ENCODE measurements at places on chromosomes 4 and X.

GRCh38 chrX:45972636-45973035 is 572.6 kb downstream of the ZNF674 start:
- H3K27me3 ChIP-seq: no peaks in the 10 kb centered on the region
- peak; percentile 60 for DNase-seq
- peak overlapping the region; percentile 40 for H3K27ac ChIP-seq
- H3K4me1 ChIP-seq: peaks cover 20% of the 10 kb centered on the region
- H3K36me3 ChIP-seq: no peaks in the 10 kb centered on the region
- no peak overlapping the region for H3K4me3 ChIP-seq

GRCh38 chrX:22397566-22397965 is 124.9 kb downstream of the CBLL2 start:
- H3K4me3 ChIP-seq: no peak overlapping the region
- H3K36me3 ChIP-seq: no peaks in the 10 kb centered on the region
- no peak for DNase-seq
- no peak overlapping the region for H3K27ac ChIP-seq

- no peak for DNase-seq
- H3K36me3 ChIP-seq: no peaks in the 10 kb centered on the region
- H3K27me3 ChIP-seq: no peaks in the 10 kb centered on the region
- no peak overlapping the region for H3K4me3 ChIP-seq
- no peaks in the 10 kb centered on the region for H3K4me1 ChIP-seq
Measured at GRCh38 chrX:26411045-26411444, 195.1 kb downstream of the MAGEB5 start.

DNA sequence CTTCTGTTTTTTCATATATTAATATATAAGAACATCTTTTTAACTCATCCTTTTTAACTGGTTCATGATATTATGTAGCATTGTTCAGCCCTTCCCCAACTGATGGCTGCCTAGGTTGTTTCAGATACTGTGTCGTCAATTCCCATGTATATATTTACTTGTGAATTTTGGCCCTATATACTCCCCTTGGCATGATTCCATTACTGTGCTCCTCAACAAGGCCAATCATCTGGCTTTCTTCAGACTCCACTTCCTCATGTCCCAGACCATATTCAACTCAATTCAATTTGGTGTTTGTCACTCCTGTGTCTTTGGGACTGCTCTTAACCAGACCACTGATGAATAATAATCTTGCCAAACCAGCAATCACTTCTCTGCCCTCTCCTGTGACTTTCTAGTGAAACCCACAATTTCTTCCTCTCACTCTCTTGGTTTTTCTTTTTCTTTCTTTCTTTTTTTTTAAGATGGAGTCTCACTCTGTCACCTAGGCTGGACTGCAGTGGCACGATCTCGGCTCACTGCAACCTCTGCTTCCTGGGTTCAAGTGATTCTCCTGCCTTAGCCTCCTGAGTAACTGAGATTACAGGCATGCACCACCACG is 2.7 kb upstream of the WDR45 start:
- H3K27me3 ChIP-seq: no peaks in the 10 kb centered on the region
- no peaks in the 10 kb centered on the region for H3K36me3 ChIP-seq
- no peak overlapping the region for H3K4me3 ChIP-seq
- H3K27ac ChIP-seq: no peak overlapping the region
- H3K4me1 ChIP-seq: no peaks in the 10 kb centered on the region

DNA sequence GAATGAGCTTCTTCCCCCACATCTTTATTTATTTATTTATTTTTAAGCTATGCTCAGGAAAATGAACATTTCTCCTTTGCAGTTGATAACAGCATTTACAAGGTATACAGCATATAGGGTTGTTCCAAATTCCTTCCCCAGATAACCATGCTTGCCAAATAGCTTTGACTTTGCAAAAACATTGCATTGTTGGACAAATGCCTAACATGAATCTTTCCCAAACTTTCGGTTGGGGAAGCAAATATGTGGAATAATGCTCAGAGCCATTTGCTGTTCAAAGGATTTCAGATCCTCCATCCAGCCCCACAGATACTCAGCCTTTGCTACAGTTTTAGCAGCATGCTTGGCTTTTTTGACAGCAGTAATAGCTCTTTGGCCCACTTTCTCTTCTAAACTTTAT is 127.2 kb upstream of the AGA start:
- H3K4me3 ChIP-seq: no peak overlapping the region
- DNase-seq: no peak
- no peaks in the 10 kb centered on the region for H3K4me1 ChIP-seq
- H3K36me3 ChIP-seq: no peaks in the 10 kb centered on the region

GRCh38 chr4:188177997-188178675 is 38.9 kb downstream of the TRIML1 start:
- no peaks in the 10 kb centered on the region for H3K27me3 ChIP-seq
- no peak overlapping the region for H3K4me3 ChIP-seq
- no peak overlapping the region for H3K27ac ChIP-seq
- no peaks in the 10 kb centered on the region for H3K36me3 ChIP-seq

GRCh38 chrX:129695937-129696336 is 41.2 kb upstream of the APLN start:
- H3K27me3 ChIP-seq: no peaks in the 10 kb centered on the region
- H3K4me3 ChIP-seq: no peak overlapping the region
- DNase-seq: no peak
- H3K4me1 ChIP-seq: no peaks in the 10 kb centered on the region
- no peak overlapping the region for H3K27ac ChIP-seq

DNA sequence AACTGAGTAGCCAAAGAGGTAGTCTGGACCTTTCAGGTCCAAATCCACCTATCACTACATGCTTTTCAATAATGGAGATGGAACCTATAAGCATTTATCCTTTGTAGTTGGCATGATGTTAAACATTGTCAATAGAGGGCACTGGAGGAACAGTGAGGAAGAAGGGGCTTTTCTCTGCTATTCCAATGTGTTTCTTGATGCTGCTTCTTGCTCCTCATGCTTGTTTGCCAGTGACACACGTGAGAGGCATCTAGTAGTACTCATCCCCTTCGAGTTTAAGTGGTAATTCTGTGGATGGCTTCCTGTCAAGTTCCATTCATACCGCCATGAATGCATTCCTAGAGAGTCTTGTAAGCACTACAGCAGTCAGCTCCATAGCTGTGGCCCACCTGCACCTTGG is 84.0 kb downstream of the NAA11 start:
- H3K27me3 ChIP-seq: no peaks in the 10 kb centered on the region
- H3K4me1 ChIP-seq: peaks cover 11% of the 10 kb centered on the region

GRCh38 chr4:32249040-32249439 is 1528.9 kb downstream of the PCDH7 start:
- no peaks in the 10 kb centered on the region for H3K36me3 ChIP-seq
- H3K27ac ChIP-seq: no peak overlapping the region
- DNase-seq: no peak
- H3K4me1 ChIP-seq: no peaks in the 10 kb centered on the region
- H3K4me3 ChIP-seq: no peak overlapping the region

GRCh38 chr4:111542056-111542455 is 603.2 kb upstream of the FAM241A start:
- no peaks in the 10 kb centered on the region for H3K4me1 ChIP-seq
- H3K27me3 ChIP-seq: no peaks in the 10 kb centered on the region
- no peak overlapping the region for H3K4me3 ChIP-seq
- H3K36me3 ChIP-seq: no peaks in the 10 kb centered on the region

- no peaks in the 10 kb centered on the region for H3K36me3 ChIP-seq
- no peaks in the 10 kb centered on the region for H3K27me3 ChIP-seq
- peak; percentile 27 for DNase-seq
- no peak overlapping the region for H3K27ac ChIP-seq
Measured at GRCh38 chrX:133005042-133005441, 46.6 kb upstream of the HS6ST2 start.

- H3K27me3 ChIP-seq: no peaks in the 10 kb centered on the region
- peak overlapping the region; percentile 42 for H3K27ac ChIP-seq
- DNase-seq: no peak
- H3K4me3 ChIP-seq: no peak overlapping the region
- H3K4me1 ChIP-seq: peaks cover 34% of the 10 kb centered on the region
- H3K36me3 ChIP-seq: peaks cover 3% of the 10 kb centered on the region
Measured at GRCh38 chrX:12979026-12979607, 4.2 kb downstream of the TMSB4X start.

- DNase-seq: no peak
- no peak overlapping the region for H3K4me3 ChIP-seq
- H3K4me1 ChIP-seq: no peaks in the 10 kb centered on the region
- no peaks in the 10 kb centered on the region for H3K27me3 ChIP-seq
- no peaks in the 10 kb centered on the region for H3K36me3 ChIP-seq
Measured at GRCh38 chr4:53713767-53714166, 122.5 kb upstream of the LNX1 start.

- peaks cover 37% of the 10 kb centered on the region for H3K27me3 ChIP-seq
- no peak overlapping the region for H3K4me3 ChIP-seq
- no peak overlapping the region for H3K27ac ChIP-seq
- no peak for DNase-seq
- no peaks in the 10 kb centered on the region for H3K36me3 ChIP-seq
Measured at GRCh38 chrX:74922922-74923543, 2.2 kb downstream of the NEXMIF start.

DNA sequence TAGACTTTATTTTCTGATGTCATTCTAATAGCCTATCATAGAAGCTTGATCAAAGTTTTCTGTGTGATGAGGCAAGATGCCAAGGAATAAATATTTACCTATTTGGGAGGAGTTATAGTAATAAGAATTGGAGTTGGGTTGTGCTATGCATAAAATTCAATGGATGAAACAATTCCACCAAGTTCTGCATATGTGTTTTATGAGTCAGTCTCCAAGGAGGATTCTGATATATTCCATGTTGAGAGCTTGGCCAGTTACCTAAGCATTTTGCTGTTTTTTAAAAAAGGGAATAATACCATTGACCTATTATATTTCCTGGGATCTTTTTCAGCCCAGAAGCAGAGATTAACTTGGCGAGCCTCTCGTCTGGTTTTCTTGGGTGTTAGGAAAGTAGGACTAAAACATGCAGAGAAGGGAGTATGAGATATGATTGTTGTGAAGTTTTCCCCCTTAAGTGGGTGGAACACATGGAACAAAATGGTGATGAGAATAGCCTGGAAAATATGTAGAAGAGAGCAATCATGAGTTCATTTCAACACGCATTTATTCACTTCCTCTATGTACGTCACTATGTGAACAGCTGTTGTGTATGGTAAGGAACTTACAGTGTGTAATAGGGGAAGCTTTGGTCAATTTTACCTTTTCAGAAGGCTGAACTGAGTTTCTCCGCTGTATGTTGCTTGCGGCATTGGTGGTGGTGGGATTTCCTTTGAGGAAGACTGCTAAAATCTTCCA is 39.2 kb downstream of the POLA1 start:
- H3K27me3 ChIP-seq: no peaks in the 10 kb centered on the region
- H3K4me3 ChIP-seq: no peak overlapping the region
- DNase-seq: no peak

DNA sequence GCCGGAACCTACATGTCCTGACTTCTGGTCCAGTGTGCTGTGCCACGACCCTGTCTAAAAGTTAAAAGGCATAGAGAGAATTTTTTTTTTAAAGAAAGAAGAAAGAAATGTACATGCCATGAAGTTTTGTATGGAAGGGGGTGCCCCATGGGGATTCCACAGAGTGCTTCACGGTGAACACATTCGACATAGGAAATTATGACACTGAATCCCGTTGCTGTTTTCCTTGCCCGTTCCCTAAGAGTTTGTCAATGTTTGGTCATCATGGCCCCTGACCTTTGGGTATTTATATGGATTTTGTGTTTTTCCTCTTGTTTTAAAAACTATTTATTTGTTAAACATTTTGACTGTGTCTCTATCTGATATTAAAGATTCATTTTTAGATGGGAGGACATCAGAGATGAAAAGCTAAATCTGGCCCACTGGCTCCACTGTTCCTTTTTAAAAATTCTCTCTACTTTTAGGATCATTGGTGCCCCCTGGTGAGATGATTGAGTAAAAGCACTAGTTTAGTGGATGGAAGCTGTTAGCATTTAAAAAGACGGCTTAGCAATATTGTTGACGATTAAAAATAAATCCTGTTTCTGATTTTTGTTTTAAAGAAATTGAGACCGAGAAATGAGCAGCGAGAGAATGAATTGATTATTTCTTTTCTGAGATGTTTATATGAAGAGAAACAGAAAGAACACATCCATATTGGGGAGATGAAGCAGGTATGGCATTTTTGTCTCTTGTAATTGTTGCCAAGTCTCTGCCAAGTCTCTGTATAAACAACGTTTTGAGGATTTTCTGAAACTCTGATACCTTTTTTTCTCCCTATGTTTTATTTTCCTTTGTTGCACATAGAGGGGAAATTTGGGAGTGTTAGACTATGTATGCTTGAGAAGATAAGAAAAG is 75.0 kb downstream of the PTTG2 start:
- H3K36me3 ChIP-seq: no peaks in the 10 kb centered on the region
- peak; percentile 78 for DNase-seq
- no peaks in the 10 kb centered on the region for H3K27me3 ChIP-seq
- H3K4me1 ChIP-seq: no peaks in the 10 kb centered on the region
- H3K27ac ChIP-seq: no peak overlapping the region

DNA sequence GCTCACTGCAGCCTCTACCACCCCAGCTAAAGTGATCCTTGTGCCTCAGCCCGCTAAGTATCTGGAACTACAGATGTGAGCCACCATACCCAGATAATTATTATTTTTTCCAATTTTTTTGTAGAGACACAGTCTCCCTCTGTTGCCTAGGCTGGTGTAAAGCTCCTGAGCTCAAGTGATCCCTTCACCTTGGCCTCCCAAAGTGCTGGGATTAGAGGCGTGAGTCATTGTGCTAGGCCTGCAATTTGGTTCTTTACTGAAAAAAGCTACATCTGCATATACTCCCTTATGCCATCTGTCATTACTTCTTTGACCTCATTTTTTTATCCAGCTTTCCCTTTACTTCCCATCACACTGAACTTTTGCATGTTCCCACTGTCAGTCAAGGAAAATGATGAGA is 2012.4 kb upstream of the IGFBP7 start:
- H3K27ac ChIP-seq: no peak overlapping the region
- DNase-seq: no peak
- H3K27me3 ChIP-seq: no peaks in the 10 kb centered on the region
- no peaks in the 10 kb centered on the region for H3K36me3 ChIP-seq

GRCh38 chr4:127995776-127996175 is 30.6 kb downstream of the ABHD18 start:
- H3K27me3 ChIP-seq: no peaks in the 10 kb centered on the region
- peaks cover 10% of the 10 kb centered on the region for H3K36me3 ChIP-seq
- H3K4me3 ChIP-seq: no peak overlapping the region
- no peaks in the 10 kb centered on the region for H3K4me1 ChIP-seq

DNA sequence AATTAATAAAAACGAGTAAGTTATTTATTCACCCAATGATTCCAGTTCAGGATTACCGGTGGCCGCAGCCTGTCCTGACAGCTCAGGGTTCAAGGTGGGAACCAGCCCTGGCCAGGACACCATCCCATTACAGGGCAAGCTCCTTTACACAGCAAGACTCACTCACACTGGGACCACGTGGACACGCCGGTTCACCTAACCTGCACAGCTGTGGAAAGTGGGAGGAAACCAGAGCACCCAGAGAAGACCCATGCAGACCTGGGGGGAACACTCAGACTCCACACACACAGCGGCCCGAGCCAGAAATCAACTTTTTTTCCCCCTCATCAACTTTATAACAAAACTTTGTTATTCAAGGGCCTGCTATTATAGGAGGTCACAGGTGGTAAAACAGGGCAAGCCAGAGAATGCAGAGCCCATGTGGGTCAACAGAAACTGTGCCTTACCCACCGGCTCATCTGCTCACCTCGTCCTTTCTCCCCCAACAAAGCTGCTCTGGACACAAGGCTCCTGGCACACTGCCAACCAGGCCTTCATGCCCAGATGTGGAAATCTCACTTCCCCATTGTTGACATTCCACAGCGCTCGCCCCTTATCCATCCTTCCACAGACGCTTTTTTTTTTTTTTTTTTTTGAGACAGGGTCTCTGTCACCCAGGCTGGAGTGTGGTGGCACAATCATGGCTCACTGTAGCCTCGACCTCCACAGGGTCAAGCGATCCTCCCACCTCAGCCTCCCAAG is 8.0 kb upstream of the ODAPH start:
- H3K27me3 ChIP-seq: no peaks in the 10 kb centered on the region
- no peaks in the 10 kb centered on the region for H3K4me1 ChIP-seq

Data from neural progenitor cell (in vitro differentiated cells).